WTC11 (cell line): ENCODE measurements at places on chromosomes 13 and 19.

DNA sequence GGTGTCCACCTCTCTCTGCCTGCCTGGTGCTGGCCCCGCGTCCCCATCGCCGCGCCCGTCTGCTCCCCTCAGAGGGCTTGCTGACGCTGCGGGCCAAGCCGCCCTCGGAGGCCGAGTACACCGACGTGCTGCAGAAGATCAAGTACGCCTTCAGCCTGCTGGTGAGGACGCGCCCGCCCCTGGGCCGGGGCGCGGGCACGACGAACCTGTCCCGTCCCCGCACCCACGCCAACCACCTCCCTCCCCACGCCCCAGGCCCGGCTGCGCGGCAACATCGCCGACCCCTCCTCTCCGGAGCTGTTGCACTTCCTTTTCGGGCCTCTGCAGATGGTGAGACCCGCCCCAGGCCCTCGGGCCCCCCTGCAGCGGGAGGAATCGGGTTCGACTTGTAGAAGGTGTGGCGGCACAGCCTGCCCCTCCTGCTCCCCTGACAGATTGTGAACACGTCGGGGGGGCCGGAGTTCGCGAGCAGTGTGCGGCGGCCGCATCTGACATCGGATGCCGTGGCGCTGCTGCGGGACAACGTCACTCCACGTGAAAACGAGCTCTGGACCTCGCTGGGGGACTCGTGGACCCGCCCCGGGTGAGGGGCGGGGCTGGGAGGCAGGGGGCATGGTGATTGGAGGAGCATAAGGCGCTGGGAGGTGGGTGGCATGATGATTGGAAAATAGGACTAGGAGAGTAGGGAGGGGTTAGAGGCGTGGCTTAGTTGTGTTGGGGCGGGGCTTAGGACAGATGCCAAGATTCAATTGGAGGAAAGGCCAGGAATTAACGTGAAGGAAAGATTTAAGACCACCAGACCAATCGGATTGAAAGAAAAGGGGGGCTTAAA is 6.6 kb downstream of the EPS8L1 start:
- peak; percentile 92 for DNase-seq

- peak; percentile 62 for DNase-seq
Observed at GRCh38 chr19:4077800-4078684, 11.3 kb upstream of the ZBTB7A start.

DNA sequence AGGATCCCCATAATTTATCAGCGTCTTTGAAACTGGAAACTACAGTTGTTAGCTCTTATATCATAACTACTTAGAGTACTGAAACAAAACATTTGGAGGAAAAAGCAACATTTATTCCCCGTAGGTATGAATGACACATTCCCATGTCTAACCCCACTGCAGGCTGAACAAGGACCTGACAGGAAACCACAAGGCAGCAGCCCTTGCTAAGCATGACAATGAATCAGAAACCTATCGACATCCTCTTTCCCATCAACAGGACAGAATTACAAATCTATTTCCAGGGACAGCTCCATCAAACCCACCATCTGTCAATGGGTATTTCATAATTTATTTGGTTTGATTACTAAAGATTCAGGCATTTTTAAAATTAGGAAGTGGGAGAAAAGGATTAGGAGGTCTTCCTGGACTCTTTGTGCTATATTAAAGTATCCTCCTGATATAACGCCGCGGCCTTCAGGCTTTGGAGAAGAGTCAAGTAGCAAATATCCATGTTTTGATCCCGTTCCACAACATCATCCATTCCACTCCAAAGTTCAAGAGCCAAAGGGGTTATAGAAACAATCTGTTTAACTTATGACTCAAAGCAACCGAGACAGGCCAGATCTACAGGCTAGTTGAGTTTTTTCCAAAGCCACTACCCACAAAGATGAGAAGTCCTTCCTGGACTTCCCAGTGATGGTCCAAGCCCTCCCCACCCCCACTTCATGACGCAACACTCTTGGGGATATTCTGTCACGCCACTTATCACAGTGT is 51.1 kb downstream of the FAM216B start:
- no peak for DNase-seq

GRCh38 chr19:1616396-1616795 is 11.1 kb upstream of the UQCR11 start:
- DNase-seq = no peak

GRCh38 chr19:51693819-51694218 is 689 bp downstream of the SPACA6 start:
- no peak for DNase-seq

DNA sequence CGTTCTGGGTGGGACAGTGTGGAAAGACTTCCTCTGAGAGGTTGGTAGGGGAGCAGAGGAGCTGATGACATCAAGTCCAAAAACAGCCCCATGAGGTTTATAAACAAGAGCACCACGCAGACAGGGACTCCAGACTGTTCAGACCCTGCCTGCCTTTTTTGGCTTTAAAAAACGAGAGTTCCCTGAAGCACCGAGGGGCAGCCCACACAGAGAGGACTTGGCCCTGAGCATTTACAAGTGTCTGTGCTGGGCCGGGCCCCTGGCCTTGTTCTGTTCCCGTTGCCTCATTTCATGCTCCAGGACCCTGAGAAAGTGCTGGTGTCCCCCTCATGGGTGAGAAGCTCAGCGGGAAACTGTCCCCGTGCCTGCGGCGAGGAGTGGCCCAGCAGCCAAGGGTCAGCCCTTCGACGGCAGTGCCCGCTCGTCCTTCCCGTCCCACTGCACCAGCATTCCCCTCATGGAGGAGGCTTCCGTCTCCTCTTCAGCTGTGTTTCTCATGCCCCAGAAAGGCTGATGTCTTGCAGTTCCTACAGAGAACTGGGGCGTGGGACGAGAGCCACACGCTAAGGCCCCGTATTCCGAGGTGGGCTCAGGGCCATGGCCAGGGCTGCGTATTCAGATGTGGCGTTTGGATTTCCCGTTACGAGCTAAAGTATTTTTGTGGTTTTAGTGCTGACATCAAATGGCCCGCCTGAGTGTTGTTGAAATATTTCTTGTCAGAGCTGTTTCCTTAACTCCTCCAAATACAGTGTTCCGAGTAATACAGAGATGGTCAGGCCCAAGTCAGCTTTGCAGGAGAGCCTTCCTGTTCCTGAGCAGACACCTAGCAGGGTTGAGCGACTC is 93.5 kb downstream of the ATP11A start:
- no peak for DNase-seq

DNA sequence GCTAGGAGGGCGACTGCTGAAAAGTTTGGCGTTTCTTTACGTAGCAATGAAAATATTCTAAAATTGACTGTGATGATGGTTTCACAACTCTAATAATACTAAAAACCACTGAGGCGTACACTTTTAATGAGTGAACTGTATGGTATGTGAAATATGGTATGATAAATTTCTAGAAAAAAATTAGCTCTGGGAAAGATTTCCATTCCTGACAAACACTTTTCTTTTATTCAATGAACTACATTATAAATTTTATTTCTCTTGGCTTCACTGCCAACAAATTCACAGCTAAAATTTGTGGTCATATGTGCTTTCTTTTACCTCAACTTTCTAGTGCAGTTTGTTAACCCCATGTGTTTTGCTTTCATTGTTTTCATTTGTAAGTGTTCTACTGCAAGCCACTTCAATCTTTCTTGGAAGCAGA is 11.1 kb downstream of the ZC3H13 start:
- no peak for DNase-seq

GRCh38 chr19:7704280-7705060 is 2.5 kb upstream of the FCER2 start:
- DNase-seq = no peak

DNA sequence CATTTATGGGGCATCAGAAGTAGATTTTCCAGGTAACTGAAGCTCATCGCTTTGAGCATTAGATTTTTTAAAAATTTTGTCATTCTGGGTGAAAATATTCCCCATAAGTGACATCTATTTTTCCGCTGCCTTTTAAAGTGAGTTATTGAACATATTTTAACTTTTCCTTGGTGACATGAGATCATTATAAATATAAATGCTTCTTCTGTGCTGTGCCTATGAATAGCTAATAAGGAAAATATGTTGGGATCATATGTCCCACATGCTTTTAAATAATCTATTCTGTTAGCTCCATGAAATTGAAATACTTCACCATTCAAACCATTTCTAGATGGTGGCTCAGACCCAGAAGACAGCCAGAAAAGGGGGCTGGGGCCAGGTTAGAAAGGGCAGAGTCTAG is 14.1 kb downstream of the ATP7B start:
- DNase-seq = no peak

GRCh38 chr19:31602548-31602947 is 253.3 kb upstream of the TSHZ3 start:
- no peak for DNase-seq

- DNase-seq = no peak
Observed at GRCh38 chr19:43848821-43849220, 21.7 kb downstream of the ZNF283 start.

DNA sequence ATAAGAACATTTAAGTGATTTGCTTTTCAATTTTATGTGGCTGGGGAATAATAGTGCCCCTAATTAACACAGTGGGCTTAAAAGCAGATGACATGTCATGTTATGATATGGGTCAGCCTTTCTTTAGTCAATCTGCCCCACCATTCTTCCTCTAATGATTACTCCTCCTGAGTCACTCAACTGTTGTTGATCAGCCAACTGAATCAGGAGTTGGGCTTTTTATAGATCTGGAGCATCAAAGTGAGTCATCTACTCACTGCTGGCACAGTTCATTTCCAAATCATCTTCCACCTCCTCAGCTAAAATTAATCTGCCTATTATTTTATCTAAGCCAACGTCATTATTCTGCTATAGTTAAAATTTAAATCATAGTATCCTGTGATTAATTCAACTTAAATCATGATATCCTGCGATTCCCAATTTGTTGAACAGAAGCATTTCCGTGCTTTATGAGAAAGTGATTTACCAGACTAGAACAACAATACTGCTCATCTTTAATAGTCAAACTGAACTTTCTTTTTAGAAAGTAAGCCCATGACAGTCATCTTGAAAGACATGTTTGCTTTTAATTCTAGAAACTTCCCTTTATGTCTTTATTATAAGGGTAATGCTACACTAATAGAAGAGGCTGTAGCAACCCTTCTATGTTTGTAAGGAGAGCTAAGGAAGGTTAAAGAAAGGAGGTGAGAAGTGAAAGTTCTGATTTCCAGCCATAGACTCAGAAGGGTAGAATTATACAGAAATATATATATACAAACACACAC is 551.4 kb downstream of the TBC1D4 start:
- no peak for DNase-seq

DNA sequence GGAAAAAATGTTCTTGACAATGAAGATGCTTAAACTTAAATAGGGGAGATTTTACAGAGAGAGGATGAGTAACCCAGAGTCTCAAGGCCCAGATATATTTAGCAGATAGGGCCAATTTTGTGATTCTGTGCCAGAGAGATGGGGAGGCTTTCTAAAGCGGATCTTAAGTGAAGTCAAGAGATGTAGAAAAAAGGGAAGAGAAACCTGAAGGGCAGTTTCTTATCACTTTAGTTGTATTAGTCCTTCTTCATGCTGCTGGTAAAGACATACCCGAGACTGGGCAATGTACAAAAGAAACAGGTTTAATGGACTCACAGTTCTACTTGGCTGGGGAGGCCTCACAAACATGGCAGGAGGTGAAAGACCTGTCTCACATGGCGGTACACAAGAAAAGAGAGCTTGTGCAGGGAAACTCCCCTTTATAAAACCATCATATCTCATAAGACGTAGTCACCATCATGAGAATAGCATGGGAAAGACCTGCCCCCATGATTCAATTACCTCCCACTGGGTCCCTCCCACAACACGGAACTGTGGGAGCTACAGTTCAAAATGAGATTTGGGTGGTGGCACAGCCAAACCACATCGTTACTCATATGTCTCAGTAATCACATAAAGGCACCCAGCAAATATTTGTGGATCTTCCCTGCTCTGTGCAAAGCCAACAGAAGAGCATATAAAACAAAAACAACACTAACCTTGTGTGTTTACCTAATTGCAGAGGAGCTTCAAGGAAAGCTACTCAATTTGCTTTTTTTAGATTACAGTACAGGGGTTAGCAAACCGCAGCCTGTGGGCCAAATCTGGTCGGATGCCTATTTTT is 102.6 kb upstream of the MYCBP2 start:
- no peak for DNase-seq
